ENCODE measurements at places on chromosomes 1 and 21.

DNA sequence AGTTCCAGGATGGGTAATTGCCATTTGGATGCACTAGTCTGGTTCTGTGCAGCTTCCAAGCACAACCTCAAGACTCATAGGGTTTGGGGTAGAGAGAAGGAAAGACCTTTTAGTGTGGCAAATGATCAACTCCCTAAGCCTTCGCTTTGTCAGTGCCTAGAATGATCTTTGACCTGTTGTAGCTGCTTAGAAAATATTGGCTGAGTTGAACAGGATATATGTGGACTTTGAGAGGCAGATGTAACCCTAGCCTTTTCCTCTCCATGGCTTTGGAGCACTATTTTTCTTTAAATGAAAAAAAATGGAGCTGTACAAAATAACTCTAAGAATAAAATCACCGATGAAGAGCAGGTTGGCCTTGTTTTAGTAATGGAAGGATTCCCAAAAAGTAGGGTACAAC lies 41.7 kb downstream of the HLX start:
- no peak for DNase-seq

DNA sequence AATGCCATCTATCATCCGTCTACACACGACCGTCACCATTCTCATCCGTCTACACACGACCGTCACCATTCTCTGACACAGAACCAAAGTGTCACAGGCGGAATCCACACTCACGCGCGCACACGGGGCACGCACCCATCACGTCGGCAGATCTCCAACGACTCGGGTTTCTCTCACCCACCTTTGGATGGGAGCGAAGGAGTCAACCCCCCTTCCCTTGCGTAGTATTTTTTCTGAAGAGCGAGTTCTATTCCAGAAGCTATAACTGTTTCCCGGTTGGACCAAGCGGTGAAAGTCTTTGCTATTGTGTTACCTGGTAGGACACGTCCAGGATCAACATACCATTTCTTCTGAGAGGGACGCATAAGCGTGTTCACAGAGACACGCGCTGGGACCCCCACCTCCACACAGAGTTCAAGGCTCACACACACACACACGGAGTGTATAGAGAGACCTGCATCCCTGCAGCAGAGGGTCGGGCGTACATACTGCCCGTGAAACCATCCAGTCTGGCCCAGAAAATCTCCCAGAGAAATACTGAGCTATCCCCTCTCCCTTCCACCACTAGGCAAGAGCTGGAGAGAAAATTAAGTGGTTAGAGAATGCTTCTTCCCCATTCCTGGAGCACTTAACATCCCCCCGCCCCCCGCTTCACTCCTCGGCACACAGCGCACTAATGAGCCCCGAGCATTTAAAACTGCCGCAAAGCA lies 741 bp downstream of the DUSP10 start:
- DNase-seq = peak; percentile 16

GRCh38 chr1:19432943-19433718 lies 52.2 kb downstream of the CAPZB start:
- DNase-seq = no peak

DNA sequence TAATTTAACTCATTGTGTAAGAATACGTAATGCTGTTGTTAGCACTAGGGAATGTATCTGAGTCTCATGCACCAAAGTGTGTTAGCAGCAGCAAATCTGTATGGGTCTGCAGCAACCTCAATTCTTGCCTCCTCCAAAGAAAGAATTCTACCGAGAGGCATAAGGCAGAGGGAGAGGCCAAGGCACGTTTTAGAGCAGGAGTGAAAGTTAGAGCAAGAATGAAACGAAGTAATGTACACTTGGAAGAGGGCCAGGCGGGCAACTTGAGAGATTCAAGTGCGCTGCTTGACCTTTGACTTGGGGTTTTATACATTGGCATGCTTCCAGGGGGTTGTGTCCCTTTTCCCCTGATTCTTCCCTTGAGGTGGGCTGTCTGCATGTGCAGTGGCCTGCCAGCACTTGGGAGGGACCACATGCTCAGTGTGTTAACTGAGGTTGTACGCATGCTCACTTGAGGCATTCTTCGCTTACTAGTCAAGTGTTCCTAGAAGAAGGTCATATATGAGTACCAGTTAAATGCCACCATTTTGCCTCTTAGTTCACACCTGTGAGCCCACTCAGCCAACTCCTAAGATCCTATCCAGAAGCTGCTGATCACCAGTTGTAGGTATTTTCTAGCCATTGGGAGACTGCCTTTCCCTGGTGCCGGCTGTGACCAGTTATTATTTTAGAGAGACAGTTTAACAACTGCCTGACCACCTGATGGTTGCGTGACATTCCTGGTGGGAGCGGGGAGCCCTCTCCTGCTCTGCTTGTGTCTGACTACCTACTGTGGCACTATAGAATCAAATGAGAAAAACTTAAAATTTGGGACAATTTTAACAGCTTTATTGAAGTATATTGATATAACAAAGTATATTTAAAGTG lies 2.7 kb upstream of the CNN3 start:
- no peak for DNase-seq

- no peak for DNase-seq
Observed at GRCh38 chr1:174405219-174405618, 42.5 kb upstream of the GPR52 start.

DNA sequence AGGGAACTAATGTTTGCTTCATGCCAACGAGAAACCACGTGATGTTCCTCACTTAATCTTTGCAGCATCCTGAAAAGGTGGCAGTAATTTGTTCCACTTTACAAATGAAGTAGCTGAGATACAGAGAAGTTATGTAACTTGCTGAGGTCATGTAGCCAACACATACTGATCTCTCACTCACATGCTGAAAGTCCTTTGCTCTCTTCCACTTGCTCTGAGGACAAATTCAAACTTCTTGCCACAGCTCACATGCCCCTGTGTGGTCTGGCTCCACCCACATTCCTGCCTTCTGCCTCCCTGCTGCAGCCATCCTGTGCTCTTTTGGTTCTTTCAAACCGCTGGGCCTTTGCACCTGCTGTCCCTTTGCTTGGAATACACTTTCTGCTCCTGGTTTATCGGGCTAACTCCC lies 55.4 kb downstream of the TMCO4 start:
- no peak for DNase-seq

DNA sequence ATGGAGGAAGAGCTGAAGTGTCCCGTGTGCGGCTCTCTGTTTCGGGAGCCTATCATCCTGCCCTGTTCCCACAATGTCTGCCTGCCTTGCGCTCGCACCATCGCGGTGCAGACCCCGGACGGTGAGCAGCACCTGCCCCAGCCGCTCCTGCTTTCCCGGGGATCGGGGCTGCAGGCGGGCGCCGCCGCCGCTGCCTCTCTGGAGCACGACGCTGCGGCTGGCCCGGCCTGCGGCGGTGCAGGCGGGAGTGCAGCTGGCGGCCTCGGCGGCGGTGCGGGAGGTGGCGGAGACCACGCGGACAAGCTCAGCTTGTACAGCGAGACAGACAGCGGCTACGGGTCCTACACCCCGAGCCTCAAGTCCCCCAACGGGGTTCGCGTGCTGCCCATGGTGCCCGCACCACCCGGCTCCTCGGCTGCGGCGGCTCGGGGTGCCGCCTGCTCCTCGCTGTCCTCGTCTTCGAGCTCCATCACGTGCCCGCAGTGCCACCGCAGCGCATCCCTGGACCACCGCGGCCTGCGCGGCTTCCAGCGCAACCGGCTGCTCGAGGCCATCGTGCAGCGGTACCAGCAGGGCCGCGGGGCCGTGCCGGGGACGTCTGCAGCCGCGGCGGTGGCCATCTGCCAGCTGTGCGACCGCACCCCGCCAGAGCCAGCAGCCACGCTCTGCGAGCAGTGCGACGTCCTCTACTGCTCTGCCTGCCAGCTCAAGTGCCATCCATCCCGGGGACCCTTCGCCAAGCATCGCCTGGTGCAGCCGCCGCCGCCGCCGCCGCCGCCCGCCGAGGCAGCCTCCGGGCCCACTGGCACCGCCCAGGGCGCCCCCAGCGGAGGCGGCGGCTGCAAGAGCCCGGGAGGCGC lies 1.3 kb downstream of the TRIM67 start:
- DNase-seq = no peak

DNA sequence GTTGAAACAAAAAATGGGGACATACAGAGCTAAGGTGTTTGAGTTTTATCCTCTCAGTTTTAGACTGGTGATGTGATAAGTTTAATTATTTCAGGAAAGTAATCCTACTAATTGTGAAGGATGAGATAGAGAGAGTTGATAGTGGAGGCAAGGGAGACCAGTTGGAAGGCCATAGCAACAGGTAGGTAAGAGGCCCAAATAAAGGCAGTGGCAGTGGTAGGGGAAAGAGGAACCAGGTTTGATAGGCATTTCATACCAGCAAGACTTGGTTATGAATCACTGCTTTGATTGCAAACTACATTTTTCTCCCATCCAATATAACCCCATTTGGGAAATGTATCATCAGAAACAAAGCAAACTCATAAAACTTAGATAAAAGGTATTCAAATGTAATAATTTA lies 63.1 kb upstream of the SH3GLB1 start:
- DNase-seq = no peak

DNA sequence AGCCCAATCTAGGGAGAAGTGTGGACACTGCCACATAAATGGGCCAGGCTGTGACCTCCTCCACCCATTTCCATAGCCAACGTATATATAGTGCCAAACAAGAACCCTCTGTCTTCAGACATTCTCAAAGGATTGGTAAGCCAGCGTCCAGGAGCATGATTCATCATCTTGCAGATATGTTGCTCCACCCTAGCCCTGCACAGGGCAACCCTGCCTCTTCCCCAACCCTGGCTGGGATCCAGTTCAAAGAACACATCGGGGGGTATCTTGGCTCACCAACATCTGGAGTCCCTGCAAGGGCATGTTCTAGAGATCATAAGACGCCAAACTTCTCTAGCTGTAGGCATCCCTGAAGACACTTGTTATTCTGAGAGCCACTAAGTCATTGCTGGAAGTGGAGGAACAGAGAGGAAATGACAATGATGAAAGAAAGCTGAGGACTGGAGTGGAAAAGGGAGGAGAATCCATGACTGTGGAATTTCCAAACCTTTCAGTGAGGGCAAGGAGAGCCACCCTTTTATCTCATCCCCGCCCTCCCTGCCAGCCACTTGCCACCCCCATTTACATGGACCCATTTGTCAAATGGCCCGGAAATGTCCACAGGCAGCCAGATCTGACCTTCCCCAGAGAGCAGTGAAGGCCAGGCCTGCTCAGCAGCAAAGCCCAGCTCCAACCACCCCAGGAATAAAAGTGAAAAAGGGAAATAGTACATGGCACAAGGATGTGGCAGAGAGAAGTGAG lies 144.1 kb upstream of the CTTNBP2NL start:
- DNase-seq = no peak

GRCh38 chr1:154765970-154766369 lies 104.1 kb downstream of the KCNN3 start:
- no peak for DNase-seq

DNA sequence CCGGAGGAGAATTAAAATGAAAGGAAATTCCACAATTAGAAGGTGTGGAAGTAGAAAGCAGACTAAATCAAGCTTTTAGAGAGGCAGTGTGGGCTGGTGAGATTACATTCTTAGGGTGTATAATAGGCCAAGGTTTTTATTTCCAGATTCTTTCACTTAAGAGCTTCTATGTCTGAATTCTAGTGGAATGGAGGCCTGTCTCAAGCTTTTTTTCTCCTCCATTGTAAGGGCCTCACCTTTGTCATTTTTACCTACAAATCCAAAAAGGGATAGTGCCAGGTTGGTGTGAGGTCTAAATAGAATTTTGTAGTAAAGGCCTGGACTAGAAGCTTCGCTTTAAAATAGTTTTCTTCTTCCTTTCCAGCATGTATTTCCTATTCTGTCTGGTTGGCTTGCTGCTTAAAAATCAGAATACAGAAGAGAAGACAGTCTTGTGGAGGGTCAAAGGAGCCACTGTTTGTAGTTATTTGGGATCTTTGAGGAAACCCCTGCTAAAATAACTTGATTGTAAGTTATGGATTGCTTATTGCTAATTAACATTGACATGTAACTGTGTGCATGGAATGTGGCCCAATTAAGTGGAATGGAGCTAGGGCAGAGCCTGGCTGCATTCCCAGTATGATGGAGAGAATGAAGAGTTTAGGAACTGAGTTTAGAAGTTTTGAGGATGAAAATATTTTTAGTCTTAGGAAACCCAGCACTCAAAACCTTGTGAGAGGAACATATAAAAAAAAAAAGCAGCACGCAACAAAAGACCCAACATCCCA lies 162.5 kb upstream of the B3GALT2 start:
- no peak for DNase-seq

DNA sequence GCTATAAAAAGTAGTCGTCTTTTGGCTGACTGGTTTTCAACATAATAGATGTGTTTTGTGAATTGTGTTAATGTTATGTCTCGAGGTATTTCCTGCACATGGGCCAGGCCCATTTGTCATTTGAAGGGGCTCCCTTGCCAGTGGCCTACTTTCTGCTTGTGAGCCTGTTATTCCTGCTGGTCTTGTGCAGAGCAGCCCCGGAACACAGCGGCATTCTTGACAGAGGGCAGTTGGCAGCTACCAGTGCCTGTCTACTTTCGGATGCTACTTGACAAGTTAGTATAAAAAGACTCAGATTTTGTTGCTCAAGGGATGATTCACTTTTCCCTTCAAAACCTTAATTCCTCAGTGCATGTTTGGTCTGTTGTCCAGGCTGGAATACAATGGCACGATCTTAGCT lies 28.5 kb downstream of the PGM1 start:
- no peak for DNase-seq

- no peak for DNase-seq
Observed at GRCh38 chr1:231724876-231725647, 98.5 kb downstream of the DISC1 start.

Data from stimulated activated CD4-positive, alpha-beta T cell treated with anti-CD3 and anti-CD28 coated beads, Interleukin-4, amount 100 ng/mL, for 4 hours (primary cell).